ENCODE measurements at places on chromosomes 2 and 18.

DNA sequence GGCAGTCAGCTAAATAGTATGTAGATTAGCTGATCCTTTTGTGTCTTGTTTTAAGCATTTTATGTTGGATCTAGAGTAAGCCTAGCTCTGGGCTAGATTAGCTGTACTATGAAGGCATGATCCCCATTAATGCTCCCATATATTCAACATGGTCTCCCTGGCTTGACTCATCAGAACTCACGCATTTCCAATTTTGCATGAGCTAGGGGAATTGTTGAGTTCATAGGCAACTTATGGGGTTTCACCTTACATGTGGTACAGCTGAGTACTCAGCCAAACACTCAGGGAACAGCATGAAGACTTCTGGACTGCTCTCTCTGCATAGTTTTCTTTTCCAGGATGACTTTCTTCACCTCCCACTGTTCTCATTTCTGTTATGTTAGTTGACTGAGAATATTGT is 248.2 kb downstream of the TMX3 start:
- no peak for DNase-seq

DNA sequence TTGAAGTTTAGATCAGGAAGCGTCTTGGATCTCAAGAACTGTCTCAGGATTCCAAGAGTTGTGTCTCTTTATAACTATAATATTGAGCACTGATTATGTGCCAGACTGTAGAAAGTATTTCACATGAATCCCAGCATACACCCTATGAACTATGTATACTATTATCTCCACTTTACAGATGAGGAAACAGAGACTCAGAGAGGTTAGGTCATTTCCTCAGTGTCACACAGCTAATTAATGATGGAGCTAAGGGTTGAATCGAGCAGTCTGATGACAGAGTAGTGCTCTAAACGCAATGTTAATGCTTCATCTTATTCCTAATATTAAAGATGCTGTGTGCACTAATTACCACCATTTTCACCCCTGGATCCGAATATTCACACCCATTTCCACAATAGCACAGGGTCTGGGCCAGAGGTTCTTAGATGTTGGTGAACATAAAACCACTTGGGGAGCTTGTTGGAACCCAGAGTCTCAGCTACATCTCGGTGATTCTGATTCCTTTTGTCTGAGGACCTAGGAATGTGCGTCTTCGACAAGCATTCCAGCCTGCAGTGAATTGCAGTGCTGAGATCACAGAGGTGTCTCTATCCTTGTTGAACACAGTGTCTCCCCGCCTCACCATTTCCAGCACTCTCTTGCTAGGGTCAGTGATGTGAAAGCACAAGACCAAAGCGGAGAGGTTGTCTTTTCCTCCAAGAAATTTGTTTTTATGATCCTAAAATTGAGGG is 213.8 kb downstream of the SP3 start:
- DNase-seq = no peak

GRCh38 chr2:108587621-108588020 is 53.4 kb downstream of the LIMS1 start:
- peak; percentile 67 for DNase-seq

- DNase-seq = no peak
These were observed 73.8 kb downstream of the SPTBN1 start for GRCh38 chr2:54529935-54530334.

- DNase-seq = no peak
These were observed 29.7 kb upstream of the IL1B start for GRCh38 chr2:112866128-112866835.

DNA sequence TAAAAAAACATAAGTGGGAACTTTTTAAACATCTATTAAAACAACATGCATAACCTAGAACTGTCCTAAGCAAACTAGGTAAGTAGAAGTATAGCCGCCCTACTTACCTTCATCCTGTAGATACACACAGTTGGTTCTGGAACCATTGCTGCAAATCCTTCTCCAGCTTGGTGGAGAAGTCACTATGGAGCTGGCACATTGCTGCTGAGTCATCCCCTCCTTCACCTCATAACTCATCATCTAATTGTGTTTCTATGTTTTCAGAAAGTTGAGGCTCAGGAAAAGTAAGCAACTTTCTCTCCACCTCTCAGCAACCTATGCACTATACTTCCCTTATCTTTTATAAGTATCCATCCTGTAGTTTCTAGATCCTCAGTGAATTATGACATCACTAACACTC is 269.8 kb upstream of the MMADHC start:
- DNase-seq = peak; percentile 14

DNA sequence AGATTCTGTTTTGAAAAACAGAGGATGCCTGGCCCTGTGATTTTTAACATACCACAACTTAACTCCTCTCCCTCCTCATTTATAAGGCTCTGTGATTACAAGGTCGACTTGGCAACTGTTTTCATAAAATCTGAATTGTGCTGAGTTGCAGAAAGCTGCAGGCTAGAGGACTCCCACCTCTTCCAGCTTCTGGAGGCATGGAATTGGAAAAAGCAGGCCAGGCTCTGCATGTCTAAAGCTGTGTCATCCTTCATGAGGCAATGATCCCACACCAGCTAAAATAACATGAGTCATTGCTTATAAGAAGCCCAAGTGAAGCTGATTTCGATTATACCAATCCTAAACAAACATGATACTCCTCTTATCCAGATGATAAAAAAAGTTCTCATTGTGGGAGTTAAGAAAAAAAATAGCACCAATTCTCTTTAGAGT is 11.7 kb downstream of the ARHGAP28 start:
- DNase-seq = peak; percentile 98

DNA sequence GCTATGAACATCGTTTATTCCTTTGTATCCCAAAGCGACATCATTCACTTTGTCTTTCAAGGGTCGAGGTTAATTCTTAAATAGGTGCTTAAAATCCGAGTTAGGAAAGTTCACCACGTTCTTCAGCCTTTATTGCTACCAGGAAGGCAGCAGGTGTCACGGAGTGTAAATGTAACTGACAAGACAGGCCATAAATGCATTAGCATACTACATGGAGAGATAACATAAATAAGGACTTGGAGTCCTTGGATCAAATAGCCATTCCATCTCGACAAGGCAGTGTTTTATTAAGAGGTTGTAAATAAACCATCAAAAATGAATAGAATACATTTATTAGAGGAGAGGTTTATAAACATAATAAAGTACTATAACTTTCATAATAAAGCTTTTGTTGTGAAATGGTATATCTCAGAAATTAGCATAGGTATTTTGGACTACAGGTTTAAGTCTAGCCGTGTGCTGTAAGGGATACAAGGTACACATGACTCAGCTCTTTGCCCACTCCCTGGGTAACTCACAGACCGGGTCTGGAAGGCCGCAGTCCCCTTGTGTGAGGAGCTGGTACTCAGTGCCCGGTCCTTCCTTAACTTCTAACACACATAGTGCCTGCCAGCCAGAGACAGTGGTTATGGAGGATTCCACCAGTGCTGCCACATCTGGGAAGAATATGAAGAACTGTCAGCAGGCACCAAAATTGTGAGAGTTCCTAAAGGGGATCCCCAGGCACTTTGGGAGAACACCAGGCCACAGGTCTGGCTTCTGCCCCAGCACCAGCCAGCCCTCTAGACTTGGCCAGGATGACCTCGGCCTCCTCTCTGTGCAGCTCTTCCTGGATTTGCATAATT is 29.4 kb downstream of the CAPN13 start:
- DNase-seq = no peak

DNA sequence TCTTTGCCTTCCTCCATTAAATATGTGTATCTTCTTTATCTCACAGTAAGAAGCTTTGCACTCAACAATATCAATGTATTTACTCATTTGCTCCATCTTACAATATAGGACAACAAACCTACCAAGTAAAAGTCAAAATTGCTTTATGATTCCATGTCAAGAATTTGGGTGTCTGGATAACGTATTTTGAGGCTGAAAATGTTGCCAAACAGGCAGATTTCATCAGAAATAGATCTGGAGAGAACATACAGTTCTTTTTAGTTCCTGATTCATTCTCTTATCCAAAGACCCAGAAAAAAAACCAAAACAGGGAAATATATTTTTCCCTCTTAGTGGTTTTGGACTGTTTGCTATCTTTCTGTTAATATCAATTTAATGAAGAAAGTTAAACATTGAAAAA is 621.1 kb downstream of the STK39 start:
- DNase-seq = no peak

GRCh38 chr2:45263147-45263546 is 253.9 kb upstream of the SIX2 start:
- DNase-seq = no peak

DNA sequence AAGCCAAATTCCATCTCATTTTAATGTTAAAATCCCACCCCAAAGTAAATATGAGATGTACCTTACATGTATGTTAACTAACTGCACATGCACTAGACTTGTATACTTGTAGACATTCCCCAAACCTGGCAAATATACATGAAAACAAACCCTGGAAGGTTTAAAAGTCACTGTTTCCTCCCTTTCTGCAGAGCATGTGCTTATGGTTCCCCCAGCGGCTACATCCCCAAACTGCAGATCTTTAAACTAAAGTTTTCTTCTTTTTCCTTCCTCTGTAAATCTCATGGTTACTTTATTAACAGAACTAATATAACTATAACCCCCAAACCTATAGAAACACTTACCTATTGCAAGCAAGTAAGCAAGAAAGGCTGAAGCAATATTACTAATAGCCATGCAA is 731.5 kb downstream of the LRP1B start:
- DNase-seq = no peak

DNA sequence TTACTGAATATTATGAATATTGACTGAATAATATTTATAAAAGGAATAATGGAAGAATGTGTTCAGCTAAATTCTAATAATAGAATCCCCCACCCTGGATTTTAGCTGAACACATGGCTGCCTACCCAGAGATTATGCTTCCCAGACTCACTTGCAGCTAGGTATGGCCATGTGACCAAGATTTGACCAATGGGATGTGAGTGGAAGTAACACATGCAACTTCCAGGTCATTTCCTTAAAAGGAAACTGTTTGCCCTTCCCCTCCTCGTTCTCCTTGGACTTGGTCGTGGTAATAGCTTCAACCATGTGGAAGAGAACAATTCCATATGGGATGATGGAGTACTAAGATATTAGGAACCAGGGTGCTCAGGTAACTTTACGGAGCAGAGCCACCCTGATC is 47.8 kb downstream of the KIAA2012 start:
- no peak for DNase-seq

DNA sequence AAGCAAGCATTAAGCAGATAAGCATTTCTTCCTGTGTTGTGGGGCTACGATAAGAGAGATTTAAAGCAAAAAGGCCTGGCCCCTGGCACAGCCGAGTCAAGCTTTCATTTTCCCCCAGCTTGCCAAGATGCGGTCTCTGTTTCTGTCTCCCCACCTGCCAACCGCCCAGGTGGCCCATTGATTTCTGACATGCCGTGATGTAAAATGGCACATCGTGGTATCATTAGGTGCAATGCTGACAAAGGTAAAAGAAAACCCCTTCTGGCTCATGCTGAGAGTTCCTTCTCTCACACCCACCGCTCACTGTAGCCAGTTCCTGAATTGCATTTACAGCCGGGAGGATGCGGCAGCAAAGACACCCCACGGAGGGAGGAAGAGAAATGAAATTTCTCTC is 62.8 kb downstream of the BOD1L2 start:
- no peak for DNase-seq

GRCh38 chr2:45964906-45965305 is 313.4 kb downstream of the PRKCE start:
- DNase-seq = no peak

- no peak for DNase-seq
These were observed 1304.4 kb upstream of the ACVR2A start for GRCh38 chr2:146540271-146540932.

DNA sequence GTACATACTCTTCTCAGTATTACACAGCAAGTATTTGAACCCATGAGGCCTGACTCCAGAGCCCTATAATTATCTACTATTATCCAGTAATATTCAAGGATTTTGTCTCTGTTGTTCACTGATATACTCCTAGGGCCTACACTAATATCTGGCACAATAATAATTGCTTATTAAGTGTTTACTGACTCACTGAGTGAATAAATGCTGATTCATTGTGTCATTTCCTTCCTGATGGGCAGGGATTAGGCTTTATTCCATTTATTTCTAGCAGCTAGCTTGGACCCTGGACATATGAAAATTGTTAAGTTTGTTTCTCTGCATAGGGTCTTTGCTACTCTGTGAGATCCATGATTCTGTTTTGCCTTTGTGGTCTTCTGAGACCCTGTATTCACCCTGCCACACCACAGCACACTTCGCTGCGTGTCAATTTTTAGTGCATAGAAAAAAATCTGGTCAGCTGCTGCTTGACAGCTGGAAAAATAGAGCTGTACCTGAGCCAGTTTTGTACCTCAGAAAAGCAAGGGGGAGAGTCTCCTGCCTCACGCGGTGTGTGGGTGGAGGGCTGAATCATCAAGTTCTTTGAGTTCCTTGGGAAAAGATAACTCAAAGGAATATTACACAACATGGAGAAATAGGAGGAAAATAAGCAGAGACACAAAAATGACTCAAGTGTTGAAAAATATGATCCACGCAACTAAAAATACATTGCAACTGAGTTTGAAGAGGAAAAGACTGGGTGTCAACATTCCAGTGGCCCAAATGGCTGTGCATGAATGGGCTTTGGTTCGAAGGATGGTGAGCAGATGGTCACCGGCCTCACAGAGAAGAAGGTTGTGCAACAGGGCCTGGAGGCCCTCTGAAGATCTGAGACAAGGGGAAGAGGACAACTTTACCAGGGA is 18.9 kb upstream of the DPP4 start:
- DNase-seq = peak; percentile 94

DNA sequence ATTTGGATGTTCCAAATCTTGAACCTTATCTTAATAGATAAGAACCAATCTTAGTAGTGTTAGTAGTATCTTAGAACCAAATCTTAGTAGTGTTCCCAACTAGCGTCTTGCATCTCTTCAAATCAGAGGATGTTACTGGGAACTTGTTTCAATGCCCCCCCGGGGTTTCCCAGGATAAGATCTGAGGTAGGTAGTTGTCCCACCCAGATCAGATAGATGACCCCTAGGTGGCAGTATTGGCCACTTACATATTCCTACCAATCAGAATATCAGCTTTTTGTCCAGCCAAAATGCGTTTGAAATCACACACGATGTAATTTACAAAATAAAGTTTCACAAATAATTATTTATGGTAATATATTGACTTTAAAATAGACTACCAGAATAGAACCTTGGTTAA is 314.8 kb downstream of the MBD2 start:
- no peak for DNase-seq

- DNase-seq = peak; percentile 54
These were observed 208.3 kb downstream of the EIPR1 start for GRCh38 chr2:3169106-3169870.

DNA sequence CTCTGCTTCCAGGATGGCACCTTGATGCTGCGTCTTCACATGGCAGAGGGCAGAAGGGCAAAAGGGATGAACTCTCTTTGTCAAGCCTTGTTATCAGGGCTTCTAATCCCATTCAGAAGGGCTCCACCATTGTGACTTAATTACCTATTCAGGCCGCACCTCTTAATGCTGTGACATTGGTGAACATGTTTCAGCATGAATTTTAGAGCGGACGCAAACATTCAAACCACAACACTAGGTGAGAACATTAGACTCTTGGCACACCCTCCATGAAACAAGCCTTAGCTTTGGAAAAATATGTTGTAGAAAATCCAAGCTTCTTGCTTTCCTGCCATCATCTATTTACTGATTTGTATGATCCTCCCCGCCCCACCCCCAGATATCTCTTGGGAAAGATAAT is 17.9 kb downstream of the DAW1 start:
- no peak for DNase-seq

GRCh38 chr2:52311862-52312261 is 1279.9 kb upstream of the NRXN1 start:
- no peak for DNase-seq

Measured in fibroblast of upper back skin (primary cell).